ENCODE measurements at places on chromosomes 12 and 14.
A peak's percentile ranks its signal among the peaks of the same experiment; 100 is the strongest.

DNA sequence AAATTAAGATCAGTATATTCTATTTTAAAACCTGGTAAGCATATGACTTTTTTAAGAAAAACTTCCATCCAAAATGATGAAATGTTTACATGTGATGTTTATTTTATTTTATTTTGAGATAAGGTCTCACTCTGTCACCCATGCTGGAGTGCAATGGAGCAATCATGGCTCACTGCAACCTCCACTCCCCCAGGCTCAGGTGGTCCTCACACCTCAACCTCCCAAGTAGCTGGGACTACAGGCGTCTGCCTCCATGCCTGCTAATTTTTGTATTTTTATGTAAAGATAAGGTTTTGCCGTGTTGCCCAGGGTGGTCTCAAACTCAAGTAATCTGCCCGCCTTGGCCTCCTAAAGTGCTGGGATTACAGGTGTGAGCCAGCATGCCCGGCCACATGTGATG lies 141.8 kb downstream of the ZFP36L1 start:
- no peak for DNase-seq

- no peak for DNase-seq
Observed at GRCh38 chr14:101098641-101099040, 195.1 kb upstream of the RTL1 start.

DNA sequence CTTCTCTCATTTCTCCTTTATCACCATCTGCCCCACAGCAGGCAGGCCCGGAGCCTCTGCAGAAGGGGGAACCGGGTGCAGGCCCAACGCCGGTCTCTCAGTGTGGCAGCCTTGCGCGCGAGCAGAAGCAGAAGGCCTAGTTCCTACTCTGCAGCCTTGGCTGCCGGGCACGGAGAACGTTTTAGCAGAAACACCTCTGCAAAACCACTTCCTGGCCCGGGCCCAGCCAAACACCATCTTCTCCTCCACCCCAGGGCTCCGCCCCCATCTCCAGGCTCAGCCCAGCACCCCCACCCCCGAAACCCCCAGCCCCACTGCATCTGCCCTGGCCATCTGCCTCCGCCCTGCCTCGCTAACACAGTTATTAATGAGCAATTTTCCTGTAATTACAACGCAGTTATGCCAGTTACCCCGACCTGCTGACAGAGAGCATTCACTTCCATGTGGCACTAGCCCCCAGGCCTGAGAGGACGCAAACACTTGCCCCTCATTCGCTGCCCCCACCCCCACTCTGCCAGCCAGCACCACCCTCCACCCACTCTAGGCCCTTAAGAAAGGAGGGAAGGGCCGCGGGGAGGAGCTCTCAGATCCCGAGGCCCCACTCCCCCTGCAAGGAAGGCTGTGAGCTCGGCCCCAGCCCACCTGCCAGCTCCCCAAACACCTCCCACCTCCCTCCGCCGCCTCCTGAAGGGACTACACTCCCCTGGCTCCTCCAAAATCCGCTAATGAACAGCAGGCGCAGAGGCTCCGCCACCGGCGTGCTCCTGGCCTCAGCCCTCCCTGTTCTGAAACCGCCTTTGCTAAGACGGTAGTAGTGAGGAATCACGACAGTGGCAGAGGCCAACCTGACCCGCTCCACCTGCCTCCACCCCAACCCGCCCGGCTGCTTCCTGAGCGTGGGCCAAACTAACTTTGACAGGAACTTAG lies 44.7 kb upstream of the FBRSL1 start:
- DNase-seq = peak; percentile 63

DNA sequence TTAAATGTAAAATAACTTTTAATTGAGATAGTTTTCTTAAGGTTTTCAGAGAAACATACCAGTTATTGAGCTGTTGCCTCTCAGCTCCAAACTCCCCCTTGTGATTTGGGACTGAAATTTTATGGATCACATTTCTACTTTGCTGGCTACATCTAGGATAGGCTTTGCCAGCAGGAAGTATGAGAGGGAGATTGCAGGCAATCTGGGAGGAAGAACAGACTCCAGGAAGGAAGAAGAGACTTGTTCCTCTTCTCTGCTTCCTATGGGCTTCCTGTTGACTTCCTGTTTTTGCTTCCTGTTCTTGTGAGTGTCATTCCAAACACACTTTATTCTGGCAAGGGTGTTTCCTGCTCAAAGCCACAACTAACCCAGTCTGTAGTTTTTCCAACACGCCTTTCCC lies 312.9 kb downstream of the ITPR2 start:
- no peak for DNase-seq

DNA sequence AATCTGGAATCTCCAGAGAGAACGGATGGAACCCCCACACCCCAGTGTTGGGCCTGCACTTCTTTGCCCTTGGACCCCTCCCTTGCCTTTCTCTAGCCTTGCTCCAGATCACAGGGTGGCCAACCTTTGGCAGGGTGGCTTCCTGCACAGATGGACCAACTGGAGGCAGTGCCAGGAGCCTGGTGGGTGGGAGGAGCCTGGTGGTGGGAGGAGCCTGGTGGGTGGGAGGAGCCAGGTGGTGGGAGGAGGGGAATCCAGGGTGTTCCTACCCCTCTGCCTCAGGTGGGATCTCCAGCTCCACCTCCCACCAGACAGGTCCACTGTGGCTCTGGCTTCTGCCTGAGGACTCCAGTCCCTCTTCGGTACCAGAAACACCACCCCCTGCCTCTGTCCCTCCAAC lies 15.0 kb upstream of the ORAI1 start:
- DNase-seq = no peak

- peak; percentile 19 for DNase-seq
Observed at GRCh38 chr12:50174971-50175715, 8.0 kb upstream of the CERS5 start.

GRCh38 chr12:15613981-15614380 lies 175.2 kb downstream of the EPS8 start:
- DNase-seq = no peak

DNA sequence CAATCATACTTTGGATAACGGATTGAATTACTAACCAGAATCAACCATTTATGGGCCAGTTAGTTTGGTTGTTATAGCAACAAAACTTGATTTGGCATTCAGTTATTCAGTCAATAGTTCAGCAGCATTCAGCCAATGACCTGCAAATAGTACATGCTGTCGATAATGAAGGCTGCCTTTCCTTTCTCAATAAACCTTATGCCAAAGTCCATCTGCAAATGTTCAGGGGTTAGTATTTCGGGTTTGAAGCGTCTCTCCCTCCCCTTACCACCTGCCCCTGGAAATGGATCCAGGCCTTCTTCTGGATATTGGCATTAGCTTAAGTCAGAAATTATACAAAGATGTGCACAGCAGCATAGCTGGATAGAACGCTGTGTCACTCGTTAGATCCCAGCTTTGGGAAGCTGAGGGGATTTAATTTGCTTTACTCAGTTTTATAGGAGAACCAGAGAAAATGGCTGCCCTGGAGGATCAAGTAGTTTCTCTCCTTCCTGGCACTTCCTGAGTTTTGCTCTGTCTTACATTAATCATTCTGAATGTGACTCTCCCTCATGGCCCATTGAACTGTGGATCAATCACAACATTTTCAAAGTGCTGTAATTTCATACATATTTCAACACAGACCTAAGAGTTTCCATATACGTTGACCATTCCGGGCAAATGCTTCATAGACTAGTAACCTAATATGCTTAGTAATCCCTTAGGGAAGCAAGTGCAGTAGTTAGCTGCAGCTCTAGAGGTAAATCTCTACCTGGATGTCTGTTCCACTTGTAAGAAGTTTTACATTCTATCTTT lies 46.7 kb upstream of the PTPRR start:
- DNase-seq = no peak

GRCh38 chr12:102009796-102010195 lies 52.0 kb downstream of the WASHC3 start:
- no peak for DNase-seq

DNA sequence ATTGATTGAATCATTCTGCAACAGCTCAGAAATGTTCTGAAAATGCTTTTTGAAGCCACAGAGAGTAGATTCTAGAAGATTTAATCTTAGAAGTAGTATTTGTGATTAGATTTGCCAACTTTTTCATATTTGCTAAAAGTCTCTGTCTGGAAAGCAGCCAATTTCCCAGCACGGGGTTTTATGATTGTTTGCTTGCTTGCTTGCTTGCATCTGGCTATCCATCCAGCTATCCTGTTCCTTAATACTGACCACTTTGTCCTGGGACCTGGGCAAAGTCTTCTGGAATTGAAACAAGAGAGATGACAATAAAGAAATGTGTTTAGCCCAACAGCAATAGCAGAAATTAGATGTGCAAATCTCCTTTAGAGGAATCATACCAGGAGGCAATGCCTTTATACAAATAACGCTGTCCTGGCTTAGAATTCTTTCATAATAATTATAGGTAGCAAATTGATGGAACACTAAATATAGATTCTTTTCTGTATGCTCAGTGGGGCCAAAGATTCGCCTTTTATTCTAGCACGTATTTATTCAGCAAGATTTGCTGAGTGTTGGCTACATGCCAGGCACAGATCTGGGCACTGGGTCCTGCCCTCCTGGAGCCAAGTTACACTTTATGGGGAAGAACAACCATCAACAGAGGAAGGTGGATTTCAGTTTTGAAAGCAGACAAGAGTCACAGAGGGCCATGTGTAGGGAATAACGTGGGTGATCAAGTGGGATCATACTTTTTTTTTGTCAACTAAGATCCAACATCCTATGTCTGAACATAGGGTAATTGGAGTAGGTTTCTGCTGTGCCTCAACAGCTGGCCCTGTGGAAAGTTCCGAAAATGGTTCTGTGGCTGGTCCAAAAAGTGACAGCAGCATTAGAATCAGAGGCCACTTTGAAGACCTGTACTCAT lies 25.3 kb downstream of the MYBPC1 start:
- no peak for DNase-seq

DNA sequence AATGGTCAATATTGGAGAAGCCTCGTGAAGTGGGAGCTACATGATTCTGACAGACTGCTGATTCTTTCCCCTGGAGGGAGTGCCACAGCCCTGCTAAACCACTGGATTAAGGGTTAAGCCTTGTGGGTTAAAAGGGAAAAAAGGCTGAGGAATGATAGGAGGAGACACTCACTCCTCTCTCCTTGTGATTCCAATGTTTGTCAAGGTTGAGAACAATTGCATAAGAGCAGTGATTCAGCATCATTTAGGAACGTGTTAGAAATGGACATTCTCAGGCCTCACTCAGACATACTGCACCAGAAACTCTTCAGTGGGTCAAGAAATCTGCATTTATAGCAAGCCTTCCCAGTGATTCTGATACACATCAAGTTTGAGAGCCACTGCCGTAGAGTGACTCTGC lies 87.8 kb upstream of the GZMB start:
- DNase-seq = no peak

GRCh38 chr14:64218344-64219240 lies 75.6 kb downstream of the ESR2 start:
- DNase-seq = no peak

DNA sequence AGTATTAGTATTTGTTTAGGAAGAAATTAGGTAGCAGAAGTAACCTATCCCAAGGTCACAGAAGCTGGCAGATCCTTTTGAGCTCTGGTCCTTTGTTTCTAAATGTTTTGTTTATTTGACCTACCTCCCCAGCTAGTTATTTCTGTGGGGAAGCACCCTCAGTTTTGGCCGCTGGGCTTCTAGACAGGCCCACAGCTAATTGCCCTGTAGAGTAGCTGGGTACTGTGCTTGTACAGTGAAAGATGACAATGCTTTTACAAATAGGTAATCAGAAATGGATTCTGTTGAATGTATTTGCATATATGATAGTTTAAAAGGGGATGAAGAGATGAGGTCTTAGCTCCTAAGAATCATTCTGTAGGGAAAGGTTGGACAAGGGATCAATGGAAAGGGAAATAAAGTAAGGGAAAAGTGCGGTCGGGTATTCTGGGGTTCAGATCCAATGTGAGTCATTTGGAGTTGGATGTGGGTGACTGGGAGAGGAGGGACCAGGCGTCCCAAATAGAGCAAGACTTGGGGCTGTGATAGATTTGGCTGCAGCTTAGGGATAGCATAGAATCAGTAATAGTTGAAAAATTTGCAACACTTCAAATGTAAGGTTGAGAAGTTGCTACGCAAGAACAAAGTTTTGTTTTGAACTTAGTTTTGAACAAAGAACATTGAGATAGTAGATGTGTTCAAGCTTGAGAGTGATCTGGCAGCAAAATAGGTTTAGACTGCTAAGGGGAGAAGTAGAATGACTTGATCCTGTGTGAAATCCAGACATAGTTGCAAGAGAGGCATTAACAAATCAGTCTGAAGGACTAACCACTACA lies 3.6 kb downstream of the NUDT4 start:
- no peak for DNase-seq

DNA sequence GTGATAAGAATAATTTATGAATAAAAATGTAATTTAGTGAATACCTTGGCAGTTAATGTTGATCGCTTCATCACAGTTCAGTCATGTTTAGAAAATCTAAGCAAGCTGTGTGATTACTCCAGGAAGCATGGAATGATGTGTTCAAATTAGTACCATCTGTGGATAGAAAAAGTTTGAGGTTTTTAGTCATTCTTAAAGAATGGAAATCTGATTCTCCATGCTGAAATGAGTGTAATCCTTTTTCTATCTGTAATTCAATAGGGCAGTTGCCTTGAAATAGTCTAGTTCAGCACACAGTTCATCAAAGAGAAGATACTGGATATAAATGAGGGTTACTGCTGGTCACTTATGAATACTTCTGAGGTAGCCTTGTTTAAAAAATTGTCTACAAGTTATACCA lies 127.2 kb upstream of the MYF6 start:
- DNase-seq = no peak

DNA sequence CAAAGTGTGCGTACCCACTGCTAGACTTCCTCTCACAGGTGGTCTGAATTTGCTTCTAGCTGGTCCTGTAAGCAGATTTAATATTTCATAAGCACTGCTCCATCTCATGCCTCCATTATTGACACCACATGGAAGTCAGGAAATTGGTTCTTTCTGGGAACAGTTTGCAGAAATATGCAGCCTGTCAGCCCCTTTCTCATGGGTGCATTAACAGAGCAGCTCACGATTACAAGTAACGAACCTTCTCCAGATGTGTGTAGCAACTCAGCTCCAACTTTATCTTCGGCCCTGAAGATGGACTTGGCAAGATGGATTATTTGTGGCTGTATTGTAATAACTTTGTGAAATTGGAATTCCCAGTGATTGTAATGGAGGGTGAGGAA lies 214.5 kb upstream of the DDHD1 start:
- no peak for DNase-seq

DNA sequence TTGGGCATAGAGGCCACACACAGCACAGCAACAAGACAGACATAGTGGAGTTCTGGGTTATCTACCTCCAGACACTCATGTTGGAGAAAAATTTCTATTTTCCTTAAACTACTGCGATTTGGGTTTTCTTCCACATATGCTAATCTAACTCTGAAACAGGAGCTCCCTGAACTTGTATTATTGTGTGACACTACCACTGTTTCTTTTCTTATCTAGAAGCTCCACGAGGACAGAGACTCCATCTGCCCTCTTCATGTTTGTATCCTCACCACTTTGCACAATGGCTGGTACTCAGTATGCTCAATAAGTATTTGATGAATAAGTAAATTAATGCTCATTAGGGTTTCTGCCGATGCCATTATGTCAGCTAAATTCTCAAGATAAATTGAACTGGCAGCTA lies 218.6 kb downstream of the PAX9 start:
- no peak for DNase-seq

DNA sequence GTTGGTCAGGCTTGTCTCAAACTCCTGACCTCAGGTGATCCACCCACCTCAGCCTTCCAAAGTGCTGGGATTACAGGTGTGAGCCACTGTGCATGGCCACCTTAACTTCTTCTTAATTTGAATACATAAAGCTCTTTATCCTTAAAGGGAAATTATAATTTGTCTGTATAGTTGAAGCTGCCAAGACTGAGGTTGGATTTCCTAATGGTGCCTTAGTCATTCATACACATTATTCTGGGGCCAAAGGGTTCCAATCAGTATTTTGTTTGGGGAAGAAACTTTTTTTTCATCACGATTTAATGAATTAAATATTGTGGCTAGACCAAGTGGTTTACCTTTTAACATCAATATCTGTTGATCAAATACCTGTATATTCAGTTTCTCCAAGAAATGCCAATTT lies 135.9 kb downstream of the SYT1 start:
- no peak for DNase-seq

Data from effector CD4-positive, alpha-beta T cell (primary cell).